ENCODE measurements at places on chromosomes 5 and 9.

GRCh38 chr5:67234671-67235176 is 38.1 kb upstream of the CD180 start:
- peak; percentile 38 for DNase-seq

DNA sequence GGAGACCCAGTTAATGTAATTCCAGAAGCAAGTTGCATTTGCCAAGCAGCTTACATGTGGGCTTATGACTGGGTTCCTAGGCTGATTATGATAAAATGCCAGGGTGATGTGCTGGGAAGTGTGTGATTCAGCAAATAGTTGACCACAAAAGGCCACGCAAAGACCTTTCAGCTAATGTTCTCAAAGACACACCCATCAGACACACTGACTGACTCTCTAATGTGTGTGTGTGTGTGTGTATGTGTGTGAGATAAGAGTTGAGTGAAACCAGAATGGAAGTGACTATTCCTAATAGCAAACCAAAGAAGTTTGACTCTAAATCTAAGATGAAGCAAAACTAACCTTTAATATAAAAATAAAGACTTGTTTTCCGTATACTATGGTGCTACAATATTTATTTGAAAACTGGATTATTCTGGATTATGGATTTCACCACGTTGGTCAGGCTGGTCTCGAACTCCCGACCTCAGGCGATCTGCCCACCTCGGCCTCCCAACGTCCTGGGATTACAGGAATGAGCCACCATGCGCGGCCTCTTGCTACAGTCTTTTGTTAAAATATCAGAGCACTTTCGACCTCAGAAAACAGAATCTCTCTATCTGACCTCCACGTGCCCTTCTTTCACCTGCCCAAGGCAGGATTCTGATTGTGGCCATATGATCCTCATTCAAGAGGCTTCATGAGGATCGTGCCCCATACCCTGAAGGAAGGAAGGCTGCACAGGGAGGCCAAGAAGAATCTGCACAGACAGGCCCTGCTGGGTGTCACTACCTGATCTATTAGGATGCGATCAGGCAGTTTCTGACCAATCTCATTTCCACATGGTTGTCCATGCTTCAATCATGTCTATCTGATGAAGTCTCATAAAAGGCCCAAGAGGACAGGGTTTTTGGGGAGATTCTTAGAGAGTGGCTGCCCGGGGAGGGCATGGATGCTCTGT is 75.6 kb downstream of the USP20 start:
- no peak for DNase-seq

DNA sequence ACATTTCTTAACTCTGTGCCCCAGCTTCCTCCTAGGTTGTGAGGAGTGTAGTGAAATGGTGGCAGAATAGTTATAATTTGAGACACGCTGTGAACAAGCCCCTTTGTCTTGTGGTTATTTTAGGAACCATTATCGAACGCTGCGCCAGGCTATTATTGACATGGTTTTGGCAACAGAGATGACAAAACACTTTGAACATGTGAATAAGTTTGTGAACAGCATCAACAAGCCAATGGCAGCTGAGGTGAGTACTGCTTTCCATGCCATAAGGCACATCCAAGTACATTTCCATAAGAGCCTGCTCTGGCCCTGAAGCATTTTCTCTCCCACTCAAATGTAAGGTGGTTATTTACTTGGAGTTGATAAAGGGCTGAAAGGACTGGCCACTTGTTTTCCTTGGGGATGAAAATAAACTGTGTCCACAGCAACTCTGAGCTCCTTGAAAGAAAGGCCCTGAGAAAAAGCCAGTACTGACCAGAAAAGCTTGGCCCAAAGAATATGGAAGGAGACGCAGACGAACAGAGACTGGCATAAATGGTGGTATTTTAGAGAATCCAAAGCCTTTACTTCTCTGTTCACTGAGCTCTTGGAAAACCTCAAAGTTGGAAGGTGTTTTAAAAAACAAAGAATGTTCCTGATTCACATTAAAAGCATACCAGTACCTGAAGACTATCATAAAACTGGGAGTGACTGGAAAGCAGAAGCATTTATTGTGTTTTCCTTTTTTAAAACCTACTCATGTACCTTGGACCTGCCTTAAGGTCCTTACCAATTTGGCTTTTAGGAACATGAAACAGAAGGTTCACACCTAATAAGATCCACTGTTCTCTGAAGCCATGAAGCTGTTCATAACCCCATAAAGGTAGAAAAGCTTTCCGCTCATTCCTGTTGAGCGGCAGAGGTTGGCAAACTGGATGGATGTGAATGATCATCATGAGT is 72.2 kb downstream of the WDR41 start:
- no peak for DNase-seq

DNA sequence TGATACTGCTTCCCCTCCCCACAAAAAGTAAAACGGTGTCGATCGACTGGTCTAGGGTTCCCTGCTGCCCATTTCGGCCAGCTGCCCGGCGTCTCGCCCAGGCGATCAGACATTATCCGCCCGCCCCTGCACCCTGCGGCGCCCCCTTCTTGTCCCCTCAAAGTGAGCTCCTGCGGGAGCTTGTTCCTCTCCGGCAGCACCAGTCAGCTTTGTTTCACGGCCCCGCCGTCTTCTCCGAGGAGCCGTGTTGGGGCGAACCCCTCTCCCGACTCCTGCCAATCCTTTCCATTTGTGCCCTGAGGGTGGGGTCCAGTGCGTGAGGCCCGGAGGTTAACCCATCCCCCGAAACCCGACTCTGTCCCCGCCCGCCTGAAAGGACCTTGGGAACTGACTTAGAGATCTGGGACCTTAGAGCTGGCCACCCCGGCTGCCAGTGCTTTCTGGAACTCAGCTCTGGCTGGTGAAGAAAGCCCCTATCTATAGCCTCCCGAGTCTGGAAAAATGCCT is 518 bp downstream of the UBE2B start:
- peak; percentile 55 for DNase-seq

DNA sequence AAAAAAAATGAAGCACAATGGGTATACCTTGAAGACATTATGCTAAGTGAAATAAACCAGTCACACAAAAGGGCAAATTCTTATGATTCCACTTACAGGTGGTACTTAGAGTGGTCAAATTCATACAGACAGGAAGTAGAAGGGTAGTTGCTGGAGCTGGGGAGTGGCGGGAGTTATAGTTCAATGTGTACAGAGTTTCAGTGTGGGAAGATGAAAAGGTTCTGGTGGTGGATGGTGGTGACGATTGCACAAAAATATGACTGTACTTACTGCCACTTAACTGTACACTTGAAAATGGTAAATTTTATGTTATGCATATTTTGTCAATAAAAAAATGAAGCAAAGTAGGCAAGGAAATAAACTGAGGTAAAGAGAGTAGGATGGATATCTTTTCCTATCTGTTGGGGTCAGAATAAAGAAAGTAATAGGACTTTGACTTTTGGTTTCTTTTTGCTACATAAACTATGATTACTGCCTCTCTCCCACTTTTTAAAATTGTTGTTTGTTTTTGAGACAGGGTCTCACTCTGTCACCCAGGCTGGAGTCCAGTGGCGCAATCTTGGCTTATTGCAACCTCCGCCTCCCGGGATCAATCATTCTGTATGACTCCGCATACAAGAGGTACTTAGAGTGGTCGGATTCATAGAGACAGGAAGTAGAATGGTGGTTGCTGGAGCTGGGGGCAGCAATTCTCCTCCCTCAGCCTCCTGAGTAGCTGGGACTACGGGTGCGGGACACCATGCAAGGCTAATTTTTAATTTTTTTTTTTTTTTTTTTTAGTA is 4.0 kb upstream of the PSAT1 start:
- no peak for DNase-seq

All from heart left ventricle (tissue), 16 donors.